ENCODE measurements at places on chromosomes 6 and 20.

DNA sequence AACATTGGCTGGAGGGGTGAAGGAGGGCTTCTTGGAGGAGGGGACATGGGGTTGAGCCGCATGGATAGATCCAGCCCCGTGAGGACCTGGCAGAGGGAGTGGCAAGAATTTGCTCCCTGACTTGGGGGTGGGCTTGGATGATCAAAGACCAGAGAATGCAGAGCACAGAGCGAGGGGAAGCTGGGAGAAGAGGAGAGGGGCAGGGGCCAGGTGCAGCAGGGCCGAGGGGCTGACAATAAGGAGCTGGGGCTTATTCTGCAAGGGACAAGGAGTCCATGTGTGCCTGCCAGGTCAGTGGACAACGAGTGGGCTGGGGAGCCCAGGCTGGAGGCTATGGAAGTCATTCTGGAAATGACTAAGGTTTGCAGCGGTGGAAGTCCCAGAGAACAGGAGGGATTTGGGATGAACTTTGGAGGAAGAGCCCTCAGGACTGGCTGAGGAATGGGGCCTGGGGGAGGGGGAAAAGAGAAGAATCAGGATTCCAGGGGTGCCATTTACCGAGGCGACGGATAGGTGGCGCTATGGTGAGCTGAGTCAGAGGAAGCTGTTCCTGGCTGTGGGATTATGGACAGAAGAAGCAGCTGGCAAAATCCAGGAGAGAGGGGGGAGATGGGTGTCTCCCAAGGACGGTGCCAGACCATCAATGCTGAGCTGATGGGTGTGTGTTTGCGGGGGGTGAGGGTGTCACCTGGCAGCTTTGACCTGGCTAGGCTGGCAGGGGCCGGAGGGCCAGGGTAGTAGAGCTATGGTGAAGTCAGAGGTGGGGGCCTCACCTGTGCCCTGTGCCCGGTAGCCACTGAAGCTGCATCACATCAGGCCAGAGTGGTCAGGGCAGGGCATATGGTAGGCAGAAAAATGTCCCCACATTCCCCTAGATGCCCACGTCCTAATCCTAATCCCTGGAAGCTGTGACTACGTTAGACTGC is 7.8 kb downstream of the KCNG1 start:
- DNase-seq: no peak

DNA sequence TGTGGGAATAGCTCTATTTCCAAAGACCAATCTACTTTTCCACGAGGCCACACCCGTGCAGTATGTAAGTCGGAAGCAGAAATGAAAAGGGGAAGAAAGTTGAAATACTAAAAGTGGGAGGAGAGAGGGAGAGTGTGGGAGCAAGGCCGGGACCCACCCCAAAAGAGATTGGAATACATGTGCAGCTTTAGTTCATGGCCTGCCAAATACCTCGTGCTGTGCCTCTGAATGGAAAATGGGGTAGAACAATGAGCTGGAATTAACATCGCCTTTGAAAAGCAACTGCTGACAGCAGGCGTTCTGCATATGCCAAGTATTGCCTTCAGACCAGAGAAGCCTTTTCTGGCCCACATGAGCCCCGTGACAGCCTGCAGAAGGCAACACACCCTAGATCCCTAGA is 155.6 kb downstream of the CD83 start:
- DNase-seq: no peak

DNA sequence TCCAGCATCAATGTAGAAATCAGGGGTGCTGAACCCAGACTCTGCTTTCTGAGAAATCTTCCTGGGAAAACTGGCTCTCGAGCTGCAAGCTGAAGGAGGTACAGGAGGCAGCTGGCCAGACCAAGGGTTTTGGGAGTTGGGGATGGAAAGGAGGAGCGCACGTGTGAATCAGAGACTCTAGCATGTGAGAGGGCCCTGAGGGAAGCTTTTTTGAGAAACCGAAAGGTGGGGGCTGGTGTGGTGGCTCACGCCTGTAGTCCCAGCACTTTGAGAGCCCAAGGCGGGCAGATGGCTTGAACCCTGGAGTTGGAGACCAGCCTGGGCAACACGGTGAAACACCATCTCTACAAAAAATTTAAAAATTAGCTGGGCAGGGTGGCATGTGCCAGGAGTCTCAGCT is 37.1 kb upstream of the EEF1E1 start:
- DNase-seq: no peak

- DNase-seq: peak; percentile 10
These were observed 16.9 kb downstream of the FUT9 start for GRCh38 chr6:96032661-96033060.

DNA sequence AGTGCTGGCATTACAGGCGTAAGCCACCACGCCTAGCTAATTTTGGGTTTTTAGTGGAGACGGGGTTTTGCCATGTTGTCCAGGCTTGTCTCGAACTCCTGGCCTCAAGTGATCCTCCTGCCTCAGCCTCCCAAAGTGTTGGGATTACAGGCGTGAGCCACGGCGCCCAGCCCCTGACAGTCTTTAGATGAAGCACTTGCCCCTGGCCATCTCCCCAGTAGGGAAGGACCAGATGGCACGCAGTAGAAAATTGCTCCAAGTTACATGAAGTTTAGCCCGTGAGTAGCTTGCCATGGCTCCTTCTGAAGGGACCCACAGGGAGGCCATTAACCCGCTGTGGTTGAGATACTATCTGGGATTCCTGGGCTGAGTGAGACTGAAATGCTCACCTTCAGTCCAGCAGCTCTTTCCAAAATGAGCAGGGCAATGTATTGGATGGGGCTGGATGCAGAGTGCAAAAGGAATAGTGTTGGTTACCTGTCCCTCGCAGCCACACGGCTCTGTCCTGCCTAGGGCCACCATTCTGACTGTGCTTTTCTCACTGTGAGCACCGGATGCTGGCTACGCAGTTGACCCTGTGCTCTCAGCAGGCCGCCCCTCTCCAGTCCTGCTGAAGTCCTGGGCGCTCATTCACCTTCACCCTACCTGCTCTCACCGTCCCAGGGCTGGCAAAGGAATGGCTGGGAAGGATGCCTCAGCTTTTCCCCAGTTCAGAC is 66.9 kb downstream of the EFCAB8 start:
- no peak for DNase-seq

DNA sequence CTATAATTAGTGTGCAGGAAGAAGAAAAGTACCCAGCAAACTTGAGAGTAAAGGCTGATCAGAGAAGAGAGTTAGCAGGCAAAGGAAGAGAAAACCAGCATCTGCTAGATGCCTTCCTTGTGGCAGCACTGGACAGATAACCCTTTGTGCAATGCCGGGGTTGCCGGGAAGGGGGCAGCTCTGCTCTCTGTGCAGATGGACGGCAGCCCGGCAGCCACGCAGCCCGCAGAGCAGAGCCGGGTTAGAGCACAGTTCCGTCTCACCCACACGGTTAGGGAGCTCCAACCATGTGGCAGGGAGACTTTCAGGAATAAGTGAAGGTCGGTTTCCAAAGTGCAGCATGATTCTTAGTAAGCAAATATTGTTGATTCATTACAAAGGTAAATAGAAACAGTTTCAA is 80.0 kb upstream of the RPS6KA2 start:
- DNase-seq: no peak

DNA sequence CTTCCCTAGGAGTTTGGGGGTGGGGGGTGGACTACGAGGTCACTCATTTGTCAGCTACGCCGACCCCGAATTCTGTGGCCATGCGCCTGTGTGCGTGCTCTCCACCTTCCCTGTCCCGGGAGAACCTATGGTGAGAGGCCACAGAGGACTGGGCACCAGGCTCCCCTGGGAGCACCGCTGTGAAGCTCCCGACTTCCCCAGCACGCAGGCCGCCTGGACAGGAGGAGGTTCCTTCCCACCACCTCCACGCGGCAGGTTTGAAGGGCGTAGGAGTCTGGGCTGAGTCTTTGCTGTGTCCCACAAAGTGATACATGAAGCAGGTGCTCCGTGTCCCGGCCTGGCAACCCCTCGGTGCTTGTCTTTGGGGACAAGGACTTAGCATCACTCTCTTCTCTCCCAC is 107.2 kb downstream of the CDH4 start:
- DNase-seq: no peak

- DNase-seq: no peak
These were observed 22.2 kb upstream of the FOXC1 start for GRCh38 chr6:1587546-1587945.

GRCh38 chr6:160202411-160202810 is 56.2 kb downstream of the SLC22A2 start:
- no peak for DNase-seq

- no peak for DNase-seq
These were observed 101.4 kb downstream of the PRDM1 start for GRCh38 chr6:106187424-106187982.

GRCh38 chr6:122696853-122697252 is 82.7 kb upstream of the FABP7 start:
- no peak for DNase-seq

GRCh38 chr6:157514659-157515496 is 133.9 kb downstream of the ZDHHC14 start:
- no peak for DNase-seq

GRCh38 chr20:33647603-33648395 is 14.3 kb upstream of the C20orf144 start:
- DNase-seq: no peak

DNA sequence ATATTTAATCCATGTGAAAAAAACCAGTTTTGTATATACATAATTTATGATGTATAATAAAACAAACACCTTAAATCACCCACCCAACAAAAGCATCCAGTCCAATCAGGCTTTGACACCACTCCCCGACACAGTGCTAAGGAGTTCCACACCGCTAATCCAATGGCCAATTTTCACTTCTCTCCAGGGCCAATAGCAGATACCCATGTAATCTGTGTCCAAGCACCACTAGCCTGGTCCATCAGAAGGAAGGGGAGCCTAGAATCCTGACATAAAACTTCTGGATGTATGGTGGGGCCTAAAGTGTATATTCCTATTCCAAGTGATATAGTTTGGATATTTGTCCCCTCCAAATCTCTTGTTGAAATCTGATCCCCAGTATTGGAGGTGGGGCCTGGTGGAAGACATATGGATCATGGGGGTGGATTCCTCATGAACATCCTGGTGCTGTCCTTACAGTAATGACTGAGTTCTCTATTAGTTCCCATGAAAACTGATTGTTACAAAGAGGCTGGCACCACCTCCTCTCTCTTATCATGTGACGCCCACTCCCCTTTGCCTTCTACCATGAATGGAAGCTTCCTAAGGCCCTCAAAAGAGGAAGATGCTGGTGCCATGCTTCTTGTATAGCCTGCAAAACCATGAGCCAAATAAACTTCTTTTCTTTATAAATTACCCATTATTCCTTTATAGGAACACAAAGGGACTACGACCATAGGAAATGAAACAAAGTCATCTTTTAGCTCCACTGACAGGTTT is 20.8 kb downstream of the RALGAPA2 start:
- no peak for DNase-seq

GRCh38 chr6:21103626-21104224 is 489.8 kb upstream of the SOX4 start:
- peak; percentile 43 for DNase-seq

DNA sequence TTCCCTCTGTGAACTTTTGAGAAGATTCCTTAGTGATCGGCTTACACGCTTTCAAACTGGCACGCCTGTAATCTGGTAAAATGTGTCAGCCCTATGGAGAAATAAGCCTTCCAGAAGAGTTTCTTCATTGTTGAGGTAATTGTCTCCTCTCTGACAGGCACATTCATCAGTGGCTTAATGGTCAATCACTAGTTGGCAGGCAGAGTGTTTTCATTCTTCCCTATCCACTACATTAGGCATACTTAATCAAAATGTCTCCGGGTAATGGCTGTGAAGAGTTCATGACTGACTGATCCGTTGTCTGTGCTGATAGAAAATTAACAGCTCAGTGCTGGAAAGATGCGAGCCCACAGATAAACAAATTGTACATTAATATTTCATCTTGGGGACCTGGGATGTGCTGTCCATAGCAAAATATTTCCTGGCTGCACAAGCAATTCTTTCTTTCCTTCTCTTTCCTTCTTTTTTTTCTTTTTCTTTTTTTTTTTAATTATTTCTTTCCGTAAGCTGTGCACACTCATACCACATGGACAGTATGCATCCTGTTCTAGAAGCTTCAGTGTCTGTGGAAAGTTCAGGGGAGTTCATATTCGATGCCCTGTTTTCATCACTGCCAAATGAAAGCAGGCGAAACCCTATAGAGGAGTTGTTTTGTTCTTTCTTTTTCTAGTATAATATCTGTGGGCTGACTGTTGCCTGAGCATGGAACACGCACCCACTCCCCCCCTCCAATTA is 31.4 kb downstream of the TSHZ2 start:
- DNase-seq: peak; percentile 51

DNA sequence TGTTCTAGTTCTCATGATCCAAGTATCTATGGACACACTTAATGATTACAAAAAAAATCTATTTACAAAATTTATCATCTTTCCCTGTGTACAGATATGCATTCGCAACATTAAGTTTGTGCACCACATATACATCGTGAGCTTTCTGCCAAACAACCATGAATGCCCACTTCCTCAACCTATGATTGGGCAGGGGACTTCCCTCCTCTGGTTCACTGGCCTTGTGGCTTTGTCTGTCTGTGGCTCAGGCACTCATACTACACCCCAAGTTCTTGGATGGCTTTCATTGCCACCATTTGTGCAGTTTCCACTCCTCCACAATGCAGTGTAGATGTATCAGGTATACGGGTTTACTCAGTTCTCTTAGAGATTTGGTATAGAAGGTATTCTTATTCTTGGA is 74.9 kb downstream of the HS3ST5 start:
- DNase-seq: no peak

GRCh38 chr6:141264101-141264500 is 868.6 kb upstream of the GJE1 start:
- no peak for DNase-seq

GRCh38 chr6:64644024-64644423 is 1008.4 kb downstream of the PHF3 start:
- peak; percentile 20 for DNase-seq

- no peak for DNase-seq
These were observed 68.8 kb downstream of the ZMYND8 start for GRCh38 chr20:47287609-47288144.

DNA sequence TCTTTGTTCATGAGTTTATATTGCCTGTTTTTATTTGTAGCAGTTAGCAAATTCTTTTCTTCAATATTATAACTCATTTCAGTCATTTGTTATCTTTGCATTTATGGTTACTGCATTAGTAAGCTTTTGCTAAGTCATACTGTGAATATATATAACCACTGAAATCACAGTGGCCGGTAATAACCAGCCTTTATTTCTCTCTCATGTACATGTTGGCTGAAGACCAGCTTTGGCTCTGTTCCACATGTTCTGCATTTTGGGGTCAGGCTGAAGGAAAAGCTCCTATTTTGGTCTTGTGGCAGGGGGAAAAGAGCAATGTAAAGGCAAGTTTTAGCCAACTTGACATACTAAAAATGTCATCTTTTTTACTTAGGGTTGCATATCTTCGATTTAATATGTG is 276.3 kb downstream of the BCKDHB start:
- DNase-seq: no peak

Data from NCI-H1417 treated with DMSO at 0.1 percent for 48 hours (cell line).